ENCODE measurements at places on chromosomes 5 and 9. TPM values are rescaled to one million over a fixed set of nuclear protein-coding genes. Genes with fewer than 3 reads are reported as not detected.

DNA sequence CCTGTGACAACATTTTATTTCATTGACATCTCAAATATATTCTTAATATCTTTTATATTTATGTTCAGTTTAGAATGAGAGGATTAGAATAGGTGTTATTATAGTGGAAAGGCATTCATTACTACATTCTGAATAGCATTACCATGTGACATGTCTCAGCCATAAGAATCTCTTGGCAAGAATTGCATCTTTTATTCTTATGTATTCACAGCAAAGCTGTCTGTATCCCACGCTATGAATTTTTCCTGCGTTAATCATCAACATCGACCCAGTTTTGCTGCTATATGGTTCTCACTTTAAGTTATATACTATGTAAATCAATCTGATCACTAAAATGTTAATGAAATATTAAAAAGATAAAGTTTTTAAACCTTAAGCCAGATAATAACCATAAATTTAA lies 248.6 kb downstream of the TMEM232 start:
- H3K27me3 ChIP-seq = no peaks in the 10 kb centered on the region
- peaks cover 11% of the 10 kb centered on the region for H3K4me1 ChIP-seq
- H3K36me3 ChIP-seq = no peaks in the 10 kb centered on the region
- H3K27ac ChIP-seq = no peak overlapping the region
- no peak overlapping the region for H3K4me3 ChIP-seq

- DNase-seq = no peak
- no peaks in the 10 kb centered on the region for H3K27me3 ChIP-seq
- H3K4me1 ChIP-seq = no peaks in the 10 kb centered on the region
- no peak overlapping the region for H3K27ac ChIP-seq
These were observed 425.2 kb upstream of the PIK3R1 start for GRCh38 chr5:67790390-67790789.

- no peak overlapping the region for H3K27ac ChIP-seq
- H3K27me3 ChIP-seq = no peaks in the 10 kb centered on the region
- no peak for DNase-seq
- H3K4me3 ChIP-seq = no peak overlapping the region
- H3K36me3 ChIP-seq = no peaks in the 10 kb centered on the region
These were observed 208.9 kb upstream of the PANK3 start for GRCh38 chr5:168788107-168788506.

SLC34A3 gene
- not detected for polyA plus RNA-seq

ZNF484 gene
- 4.0 TPM for polyA plus RNA-seq

SIMC1 gene
- 5.2 TPM for polyA plus RNA-seq

All from keratinocyte (primary cell).